CD4-positive, CD25-positive, alpha-beta regulatory T cell (primary cell): ENCODE measurements at places on chromosomes 6 and 20.

- DNase-seq, result no peak
These were observed 409.6 kb upstream of the CHD6 start for GRCh38 chr20:42027746-42028268.

- no peak for DNase-seq
These were observed 8.4 kb upstream of the CST9 start for GRCh38 chr20:23614163-23614562.

- DNase-seq, result no peak
These were observed 40.1 kb downstream of the ADNP start for GRCh38 chr20:50891138-50891537.

DNA sequence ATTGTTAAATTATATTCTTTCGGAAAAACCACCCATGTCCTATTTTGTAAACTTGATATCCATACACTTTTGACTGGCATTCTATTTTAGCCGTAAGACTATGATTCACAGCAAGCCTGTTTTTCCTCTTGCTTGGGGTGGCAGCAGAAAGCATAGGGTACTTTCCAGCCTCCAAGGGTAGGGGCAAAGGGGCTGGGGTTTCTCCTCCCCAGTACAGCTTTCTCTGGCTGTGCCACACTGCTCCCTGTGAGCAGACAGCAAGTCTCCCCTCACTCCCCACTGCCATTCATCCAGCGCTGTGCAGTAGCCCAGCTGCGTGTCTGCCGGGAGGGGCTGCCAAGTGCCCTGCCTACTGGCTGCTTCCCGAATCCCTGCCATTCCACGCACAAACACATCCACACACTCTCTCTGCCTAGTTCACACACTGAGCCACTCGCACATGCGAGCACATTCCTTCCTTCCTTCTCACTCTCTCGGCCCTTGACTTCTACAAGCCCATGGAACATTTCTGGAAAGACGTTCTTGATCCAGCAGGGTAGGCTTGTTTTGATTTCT lies 2.1 kb upstream of the ESR1 start:
- no peak for DNase-seq

GRCh38 chr20:50320901-50321796 lies 130.5 kb downstream of the CEBPB start:
- DNase-seq, result no peak

GRCh38 chr6:46407776-46408530 lies 83.3 kb downstream of the RCAN2 start:
- DNase-seq, result no peak

DNA sequence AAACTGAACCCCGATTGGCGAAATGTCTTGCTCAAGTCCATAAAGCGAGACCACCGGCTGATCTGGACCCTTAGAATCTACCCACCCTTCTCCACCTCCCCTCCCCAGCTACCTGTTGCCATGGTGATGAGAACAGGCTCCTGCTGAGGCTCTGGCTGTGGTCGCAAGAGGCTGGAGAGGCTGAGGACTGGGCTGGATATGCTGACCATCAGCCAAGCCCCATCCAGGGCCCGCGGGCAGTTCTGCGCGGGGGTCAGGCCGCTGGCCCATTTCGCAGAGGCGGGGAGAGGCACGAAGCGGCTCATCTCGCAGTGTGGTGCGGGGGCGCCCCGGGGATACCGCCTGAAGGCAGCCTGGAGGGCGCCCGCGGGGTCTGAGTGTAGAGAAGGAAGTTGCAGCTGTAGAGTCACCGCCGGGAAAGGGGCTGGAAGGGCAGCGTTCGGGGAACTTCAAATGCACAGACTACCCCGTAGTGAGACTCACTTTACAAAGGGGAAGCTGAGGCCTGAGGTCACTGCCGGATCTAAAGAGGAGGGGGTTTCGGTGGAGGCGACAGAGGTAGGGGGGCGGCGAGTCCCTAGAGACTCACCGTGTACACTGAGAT lies 671 bp downstream of the TAPBP start:
- no peak for DNase-seq

DNA sequence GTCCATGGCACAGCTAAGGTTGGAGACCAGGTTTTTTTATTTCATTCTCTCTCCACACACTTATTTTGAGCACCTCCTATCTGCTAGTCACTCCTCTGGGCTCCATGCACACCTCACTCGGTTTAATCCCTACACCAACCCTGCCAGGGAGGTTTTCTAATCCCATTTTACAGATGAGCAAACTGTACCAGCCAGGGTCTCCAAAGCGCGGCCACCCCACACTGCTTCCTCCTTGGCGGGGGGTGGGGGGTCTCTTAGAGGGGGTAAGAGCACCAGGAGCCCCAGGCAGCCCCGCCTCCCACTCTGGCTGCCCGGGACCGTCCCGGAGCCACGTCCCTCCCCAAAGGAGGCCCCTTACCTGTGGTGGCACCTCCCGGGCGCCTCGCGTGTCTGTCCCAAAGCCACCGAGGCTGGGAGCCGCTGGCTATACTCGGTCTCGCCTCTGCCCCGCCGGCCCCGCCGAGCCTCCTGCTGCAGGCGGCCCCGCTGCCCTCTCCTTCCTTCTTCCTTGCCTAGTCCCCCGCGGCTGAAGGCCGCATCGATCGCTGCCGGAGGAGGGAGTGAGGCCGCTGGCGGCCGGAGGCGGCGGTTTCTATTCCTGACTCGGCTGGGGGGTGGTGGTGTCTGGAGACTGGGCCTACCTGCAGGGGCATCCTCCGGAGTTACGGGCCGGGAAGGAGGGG lies at the start of gene KCNS1:
Gene KCNS1 (minus strand): TSS at position 565 of the 683 bp plus-strand sequence. CDS start 1,891 bp downstream, outside the sequence.
- DNase-seq, result no peak

- DNase-seq, result no peak
These were observed 19.5 kb downstream of the CST4 start for GRCh38 chr20:23669327-23669726.

DNA sequence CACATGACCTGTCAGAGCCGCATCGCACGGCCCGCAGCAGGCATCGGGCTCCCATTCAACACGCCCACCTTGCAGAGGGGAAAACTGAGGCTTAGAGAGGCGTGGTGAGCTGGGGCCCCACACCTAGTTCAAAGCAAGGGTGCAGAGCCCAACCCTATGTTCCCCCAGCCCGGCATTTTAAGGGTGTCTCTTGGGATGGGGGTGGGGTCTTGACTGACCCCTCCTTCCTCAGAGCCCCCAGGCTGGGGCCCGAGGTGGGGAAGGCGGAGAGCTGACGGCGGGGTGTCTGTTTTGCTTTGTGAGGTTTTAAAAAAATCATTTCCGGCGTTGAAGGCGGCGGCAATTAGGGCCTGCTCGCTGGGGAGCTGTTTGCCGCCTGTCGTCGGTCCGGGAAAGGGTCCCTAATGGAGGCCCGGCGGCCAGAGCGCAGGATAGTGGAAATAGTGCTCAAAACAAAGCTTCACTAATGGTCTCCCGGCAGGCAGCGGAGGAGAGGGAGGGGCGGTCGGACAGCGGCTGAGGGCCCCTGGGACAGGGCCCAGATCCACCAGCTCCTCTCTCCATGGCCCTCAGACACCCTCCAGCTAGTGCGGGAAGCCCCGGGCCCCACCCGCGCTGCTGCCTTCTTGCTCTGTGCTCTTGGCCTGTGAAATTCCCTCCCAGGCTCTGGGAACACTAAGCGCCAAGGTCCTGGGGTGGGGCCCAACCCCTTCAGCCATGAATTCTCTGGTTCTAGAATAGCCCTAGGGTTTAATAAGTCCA lies 11.9 kb downstream of the VSTM2L start:
- peak; percentile 45 for DNase-seq

DNA sequence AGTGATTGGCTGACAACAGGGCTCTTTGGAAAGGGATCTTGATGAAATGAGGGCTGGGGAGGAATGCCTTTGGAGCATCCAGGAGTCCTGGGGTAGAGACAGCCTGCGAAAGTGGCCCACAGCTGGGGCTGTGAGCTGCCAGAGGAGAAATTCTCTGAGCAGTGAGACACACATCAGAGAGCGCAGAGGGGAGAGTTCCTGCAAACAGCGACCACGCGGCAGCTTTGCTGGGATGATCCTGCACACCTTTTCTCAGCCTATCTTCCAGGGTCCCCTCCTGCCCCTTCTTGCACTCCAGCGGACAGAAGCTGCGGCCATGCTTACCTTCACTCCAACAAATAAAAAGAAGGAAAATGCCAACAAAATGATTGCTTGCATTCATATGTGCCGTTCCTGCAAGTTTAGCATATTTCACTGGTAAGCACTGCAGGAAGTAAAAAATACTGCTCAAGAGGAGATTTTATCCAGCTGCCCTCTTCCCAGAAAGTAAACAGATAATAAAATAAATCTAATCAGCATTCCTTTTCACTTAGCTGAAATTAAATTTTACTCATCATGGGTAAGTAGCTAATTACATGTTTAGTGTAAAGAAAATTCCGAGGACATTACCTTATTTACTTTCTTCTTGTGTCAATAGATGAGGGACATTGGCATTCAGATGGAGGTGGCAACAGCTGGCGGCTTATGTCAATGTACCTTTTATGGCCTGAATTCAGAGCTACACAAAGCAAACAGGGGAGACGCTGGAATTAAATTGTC lies 339.9 kb upstream of the ARID1B start:
- DNase-seq, result no peak

GRCh38 chr6:101803136-101803535 lies 409.6 kb downstream of the GRIK2 start:
- DNase-seq, result no peak

GRCh38 chr6:3061501-3061941 lies 6.8 kb upstream of the RIPK1 start:
- DNase-seq, result peak; percentile 30

GRCh38 chr20:46117704-46118467 lies at the start of gene CD40:
Gene CD40, plus strand, starts transcription at chr20:46118314. Its CDS starts 30 bp downstream, at chr20:46118344.
- peak; percentile 64 for DNase-seq

GRCh38 chr6:93735099-93735498 lies 315.7 kb upstream of the EPHA7 start:
- DNase-seq, result no peak

DNA sequence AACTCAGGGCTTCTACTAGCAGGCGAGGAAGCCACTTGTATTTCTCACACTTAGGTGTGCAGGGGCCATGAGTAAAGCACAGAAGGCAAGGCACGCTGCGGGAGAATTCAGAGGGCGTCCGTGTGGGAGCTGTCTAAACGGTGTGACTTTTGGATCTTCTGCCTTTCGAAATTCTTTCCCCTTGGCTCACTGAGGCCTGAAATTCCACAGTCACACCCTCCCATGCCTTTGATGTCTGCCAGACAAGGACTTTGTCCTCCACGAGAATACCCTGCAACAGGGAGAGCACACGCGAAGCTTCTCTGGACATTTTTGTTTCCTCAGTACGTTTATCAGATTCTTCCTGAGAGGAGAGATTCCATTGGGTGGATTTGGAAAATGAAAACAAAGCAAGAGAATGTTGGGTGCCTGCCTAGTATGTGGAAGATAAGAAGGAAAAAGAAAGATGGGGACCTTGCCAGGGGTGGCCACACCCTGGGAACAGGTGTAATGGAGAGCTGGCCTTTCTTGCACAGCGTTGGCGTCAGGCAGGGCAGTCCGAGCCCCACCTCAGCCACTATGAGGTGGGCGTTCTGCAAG lies 235.7 kb downstream of the MYLK4 start:
- no peak for DNase-seq

DNA sequence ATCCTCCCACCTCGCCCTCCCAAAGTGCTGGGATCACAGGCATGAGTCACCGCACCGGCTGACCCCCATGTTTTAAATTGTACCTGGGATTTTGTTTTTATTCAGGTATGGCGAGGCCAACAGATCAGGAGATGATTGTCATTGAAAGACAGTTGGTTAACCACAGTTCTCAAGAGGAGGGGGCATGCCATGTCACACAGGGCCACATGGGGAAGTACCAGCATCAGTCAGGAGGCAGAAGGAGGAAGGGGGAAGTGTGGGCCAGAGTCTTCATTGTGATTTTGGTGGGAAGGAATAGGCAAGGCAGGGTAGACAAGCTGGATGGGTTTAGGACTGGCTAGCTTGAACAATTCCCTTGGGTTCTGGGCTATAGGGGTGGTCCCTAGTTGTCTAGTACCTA lies 9.9 kb upstream of the MMP9 start:
- DNase-seq, result no peak

- DNase-seq, result no peak
These were observed 94.2 kb downstream of the UTRN start for GRCh38 chr6:144379356-144379755.
